ENCODE measurements at places on chromosomes 12 and 14. TPM values are rescaled to one million over a fixed set of nuclear protein-coding genes. Genes with fewer than 3 reads are reported as not detected.
A peak's percentile ranks its signal among the peaks of the same experiment; 100 is the strongest.

CLEC4C gene
- total RNA-seq, result not detected

UBC gene
- total RNA-seq, result 965 TPM

CD163 gene
- total RNA-seq, result not detected

KLRD1 gene
- total RNA-seq, result 0.31 TPM

RERGL gene
- not detected for total RNA-seq

TPH2 gene
- total RNA-seq, result 0.82 TPM

DNA sequence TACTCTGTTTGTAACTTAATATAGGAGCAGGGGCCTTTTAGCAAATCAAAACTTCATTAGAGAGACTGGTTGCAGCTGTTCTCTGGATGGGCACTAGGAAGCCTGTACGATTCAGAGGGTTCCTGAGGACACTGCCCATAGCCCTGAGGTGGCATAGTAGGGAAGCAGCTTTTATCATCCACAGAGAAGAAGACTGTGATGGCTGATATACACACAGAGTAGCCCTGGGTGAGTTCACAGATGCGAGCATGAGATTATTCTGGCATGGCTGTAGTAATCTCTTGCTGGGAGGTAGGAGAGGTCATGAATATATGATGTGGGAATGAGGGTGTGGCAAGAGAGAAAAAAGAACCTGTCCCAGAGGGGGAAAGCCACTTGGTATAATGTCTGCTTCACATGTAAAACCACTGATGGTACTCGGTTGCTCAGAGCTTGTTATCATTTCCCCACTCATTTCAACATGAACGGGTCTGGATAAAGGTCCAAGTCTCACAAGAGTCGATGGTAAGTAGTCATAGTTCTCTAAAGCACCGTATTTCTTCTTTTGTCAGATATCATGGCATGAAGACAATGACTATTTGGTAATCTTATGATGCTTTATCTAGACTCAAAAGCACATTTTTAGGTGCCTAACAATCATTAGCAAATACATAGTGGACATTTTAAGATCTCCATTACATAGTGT lies 52.0 kb downstream of the PEBP1 start:
- no peak for DNase-seq

- DNase-seq, result no peak
Observed at GRCh38 chr14:23428686-23429495, 6.6 kb downstream of the MYH7 start.

DNA sequence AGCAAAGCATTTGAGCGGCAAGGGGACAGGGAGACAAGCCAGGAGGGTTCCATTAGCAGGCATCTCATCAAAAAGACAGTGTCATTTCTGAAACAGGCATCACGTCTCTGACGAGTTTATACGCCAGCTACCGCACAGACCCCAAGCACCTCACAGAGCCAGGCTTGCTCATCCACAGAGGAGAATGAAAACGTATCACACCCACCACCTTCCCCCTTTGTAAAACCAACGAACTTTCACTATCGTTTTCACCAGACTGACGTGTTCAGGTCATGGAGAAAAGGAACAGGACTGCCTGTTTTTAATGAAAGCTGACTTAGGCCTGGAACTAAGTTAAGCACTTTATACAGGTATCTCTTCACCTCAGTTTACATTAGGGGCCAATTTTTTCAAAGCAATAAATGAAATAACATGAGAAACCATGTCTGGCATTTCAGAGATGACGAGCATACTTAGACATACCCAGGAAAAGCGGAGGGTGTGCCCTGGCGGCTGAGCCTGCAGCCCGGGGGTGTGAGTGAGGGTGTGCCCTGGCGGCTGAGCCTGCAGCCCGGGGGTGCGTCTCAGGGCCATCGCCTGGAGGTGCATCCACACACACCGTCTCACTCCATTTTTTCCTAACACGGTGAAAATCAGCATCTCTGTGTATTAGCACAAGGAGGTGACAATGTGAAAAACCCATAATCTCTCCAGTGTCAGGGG lies 41.9 kb downstream of the STX2 start:
- DNase-seq, result no peak

- no peak for DNase-seq
Observed at GRCh38 chr12:18066666-18067065, 23.3 kb downstream of the RERGL start.

- DNase-seq, result peak; percentile 68
Observed at GRCh38 chr12:28872654-28873268, 276.3 kb upstream of the FAR2 start.

- DNase-seq, result no peak
Observed at GRCh38 chr12:84696908-84697540, 215.6 kb downstream of the SLC6A15 start.

DNA sequence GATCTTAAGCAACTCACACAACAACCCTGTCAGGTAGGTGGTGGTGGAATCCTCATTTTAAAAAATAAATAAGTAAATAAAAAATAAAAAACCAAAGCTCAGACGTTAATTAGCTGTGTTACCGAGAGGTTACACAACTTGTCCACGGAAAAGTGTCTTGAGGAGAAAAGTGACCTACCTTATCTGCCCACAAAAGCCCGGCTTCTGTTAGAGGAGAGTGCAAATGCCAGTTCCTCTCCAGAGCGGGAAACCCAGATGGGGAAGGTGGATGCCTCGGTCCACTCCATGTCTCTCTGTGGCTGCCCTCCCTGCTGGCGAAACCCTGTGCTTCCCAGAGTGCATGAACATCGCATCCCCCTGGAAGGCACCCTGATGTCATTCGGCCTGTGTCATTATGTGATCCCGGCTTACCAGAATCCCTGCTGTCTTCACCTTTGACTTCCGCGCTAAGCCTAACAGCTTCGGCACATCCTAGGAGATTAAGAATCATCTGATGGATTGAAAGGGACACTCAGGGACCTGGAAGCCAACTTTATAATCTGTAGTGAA lies 6.4 kb downstream of the MLXIP start:
- no peak for DNase-seq

DNA sequence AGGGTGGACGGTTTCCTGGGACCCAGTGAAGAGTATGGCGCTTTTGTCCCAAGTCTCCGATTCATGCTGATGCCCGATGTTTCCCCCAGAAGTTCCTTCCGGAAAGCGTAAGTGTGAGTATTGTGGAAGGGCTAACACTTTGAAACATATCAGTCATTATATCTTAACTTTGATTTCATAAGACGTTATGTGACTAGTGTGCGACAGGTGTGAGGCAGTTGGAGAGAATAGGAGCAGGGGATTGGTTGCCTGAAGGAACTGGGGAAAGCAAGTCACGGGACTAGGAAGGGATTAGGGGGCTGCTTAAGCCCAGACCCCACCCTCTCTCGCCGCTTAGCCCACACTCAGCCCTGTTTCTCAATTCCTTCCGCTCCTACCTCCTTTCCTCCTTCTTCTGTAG lies 154.9 kb downstream of the CHST11 start:
- no peak for DNase-seq
